Fibroblast of skin of left biceps (primary cell): ENCODE measurements at places on chromosomes 3 and 15.

GRCh38 chr3:23810343-23811184, 4.8 kb downstream of the UBE2E1 start:
- no peak for DNase-seq

- no peak for DNase-seq
Observed at GRCh38 chr3:167787440-167787839, 51.9 kb downstream of the SERPINI1 start.

DNA sequence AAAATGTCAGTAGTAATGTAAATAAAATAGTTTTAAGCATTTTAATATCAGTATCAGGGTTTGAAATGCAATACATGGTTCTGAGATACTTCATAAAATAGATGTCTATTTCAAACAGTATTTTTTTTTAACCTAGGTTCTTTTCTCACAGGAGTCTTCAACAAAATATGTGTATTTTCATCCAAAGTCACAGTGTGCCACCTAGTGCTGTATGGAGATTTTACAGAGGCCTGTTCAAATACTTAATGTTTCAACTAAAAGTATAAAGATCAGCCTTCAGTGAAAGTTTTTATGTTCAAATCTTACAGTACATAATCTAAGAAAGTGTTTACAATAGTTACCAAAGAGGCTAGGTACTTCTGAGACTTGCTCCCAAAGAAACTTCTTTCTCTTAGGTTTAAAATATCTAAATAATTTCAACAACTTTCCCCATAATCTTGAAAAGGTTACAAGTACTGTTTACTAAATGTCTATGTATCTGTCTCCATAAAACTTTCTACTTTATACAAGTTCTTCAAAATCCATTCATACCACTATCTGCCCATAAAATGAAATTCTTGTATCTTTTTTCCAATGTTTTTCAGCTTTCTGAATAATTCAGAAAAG, 38.3 kb downstream of the SCAPER start:
- DNase-seq, result no peak

GRCh38 chr15:49225572-49226281, 55.7 kb downstream of the GALK2 start:
- DNase-seq, result no peak

DNA sequence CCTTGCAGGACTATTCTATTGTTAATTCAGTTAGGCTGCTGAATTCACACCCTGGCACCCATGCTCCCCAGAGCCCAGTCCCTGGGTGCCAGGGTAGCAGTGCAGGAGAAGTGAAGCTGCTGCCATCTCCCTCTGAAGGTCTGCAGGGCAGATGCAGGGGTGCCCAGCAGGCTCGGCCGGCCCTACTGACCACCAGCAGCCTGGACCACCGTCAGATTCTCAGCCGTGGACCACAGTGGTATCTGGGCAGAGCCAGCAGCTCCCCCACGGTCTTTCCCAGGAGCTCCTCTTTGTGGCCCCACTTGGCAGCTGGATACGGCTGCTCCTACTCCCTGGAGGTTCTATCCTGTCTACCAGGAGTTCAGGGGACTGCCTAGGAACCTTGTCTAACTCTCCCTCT, 46.8 kb downstream of the ALDH1L1 start:
- DNase-seq, result no peak

DNA sequence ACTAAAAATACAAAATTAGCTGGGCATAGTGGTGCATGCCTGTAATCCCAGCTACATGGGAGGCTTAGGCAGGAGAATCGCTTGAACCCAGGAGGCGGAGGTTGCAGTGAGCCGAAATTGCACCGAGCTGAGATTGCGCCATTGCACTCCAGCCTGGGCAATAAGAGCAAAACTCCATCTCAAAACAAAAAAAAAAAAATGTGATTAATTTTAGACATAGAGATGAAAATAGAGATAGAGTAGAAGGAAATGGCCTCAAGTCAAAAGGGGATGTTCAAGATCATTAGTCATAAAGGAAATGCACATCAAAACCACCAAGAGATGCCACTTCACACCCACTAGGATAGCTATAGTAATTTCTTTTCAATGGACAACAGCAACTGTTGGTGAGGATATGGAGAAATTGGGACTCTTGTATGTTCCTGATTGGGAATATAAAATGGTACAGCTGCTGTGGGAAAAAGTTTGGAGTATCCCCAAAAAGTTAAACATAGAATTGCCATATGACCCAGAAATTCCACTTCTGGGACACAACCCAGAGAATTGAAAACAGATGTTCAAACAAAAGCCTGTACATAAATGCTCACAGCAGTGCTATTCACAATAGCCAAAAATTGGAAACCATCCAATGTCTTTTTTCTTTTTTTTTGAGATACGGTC, 55.4 kb downstream of the ABHD2 start:
- DNase-seq, result peak; percentile 92

DNA sequence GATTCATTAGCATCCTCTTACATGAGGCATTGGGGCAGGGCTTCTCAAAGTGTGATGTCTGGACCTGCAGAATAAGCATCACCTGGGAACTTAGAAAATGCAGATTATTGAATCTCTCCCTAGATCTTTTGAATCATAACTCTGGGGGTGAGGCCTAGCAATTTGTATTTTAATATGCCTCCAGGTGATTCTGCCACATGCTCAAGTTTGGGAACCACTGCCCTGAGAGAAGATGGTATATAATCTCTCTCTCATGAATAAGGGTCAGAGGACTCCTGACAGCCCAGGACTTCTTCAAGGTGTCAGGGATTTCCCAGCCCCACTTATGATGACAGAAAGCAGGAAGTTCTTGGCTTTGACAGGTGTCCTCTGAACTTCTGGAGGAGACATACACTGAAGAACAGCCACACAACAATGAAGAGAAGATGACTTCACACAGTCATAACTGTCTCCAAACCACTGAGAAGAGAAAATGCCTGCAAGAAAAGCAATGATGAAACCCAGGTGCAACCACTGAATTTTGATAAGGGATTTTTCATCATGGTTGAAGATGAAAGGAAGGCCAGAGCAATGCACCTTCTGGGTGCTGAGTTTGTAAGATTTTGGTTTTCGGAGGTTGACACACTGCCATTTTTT, 211.9 kb upstream of the MRPL3 start:
- no peak for DNase-seq

DNA sequence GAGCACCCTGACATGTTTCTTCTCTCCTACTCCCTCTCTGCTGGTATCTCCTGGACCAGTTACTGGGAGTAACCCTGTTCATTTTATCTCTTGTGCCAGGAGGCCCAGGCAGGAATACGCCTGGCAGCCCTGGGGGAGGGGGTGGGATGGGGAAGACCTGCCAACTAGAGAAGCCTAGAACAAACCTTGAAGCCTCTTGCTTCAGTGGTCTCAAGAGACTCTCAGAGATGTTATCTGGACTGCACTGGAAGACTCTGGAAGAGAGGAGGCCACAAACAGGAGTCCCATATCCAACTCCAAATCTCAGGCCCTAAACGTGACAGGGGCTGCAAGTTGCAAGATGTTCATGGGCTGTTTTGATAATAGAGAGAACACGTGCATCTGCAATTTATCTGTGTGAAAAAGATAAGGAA, at the start of gene EPB42:
TSS of gene EPB42 (minus strand) at position 28 of the 413 bp plus-strand sequence. CDS start 193 bp downstream, outside the sequence.
- no peak for DNase-seq

GRCh38 chr3:126522363-126522788, 1.6 kb upstream of the CHST13 start:
- DNase-seq, result no peak

- DNase-seq, result no peak
Observed at GRCh38 chr3:151625086-151625485, 108.6 kb upstream of the AADACL2 start.

- DNase-seq, result no peak
Observed at GRCh38 chr15:34796847-34797435, 1.6 kb upstream of the ACTC1 start.

- DNase-seq, result no peak
Observed at GRCh38 chr3:194702545-194702944, 16.9 kb downstream of the FAM43A start.

DNA sequence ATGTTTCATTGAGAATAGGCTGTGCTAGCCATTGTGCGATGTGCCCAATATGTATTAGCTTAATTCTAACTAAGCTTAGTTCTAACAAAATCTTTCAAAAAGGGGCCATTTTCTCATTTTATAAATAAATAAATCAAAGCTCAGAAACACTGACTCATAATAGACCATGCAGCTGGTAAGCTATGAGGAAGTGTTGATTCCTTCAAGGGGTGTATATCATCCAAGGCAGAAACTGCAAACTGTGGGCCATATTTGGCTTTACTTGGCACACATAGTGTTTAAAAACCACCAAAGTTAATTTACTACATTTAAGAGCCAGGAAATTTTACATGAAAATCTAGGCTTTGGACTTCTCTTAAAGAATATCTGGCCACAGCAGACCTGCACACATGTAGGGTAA, 136.5 kb downstream of the ZNF621 start:
- DNase-seq, result no peak

DNA sequence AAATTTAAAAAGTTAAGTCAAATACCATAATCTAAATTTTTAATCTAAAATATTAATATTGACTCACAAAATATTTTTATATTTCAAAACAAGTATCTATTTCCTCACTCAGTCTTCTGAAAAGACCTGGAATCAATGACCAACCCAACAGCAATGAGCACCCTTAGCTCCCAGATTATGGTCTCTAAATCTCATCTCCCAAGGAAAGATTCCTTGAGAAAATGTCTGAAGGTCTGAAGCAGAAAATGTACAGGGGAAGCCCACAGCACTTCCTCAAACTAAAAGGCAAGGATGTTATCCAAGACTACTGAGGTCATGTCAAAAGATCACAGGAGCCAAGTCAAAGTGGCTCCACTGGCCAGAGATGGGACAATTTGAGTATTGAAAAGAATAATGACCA, 51.0 kb upstream of the SLCO2A1 start:
- no peak for DNase-seq

DNA sequence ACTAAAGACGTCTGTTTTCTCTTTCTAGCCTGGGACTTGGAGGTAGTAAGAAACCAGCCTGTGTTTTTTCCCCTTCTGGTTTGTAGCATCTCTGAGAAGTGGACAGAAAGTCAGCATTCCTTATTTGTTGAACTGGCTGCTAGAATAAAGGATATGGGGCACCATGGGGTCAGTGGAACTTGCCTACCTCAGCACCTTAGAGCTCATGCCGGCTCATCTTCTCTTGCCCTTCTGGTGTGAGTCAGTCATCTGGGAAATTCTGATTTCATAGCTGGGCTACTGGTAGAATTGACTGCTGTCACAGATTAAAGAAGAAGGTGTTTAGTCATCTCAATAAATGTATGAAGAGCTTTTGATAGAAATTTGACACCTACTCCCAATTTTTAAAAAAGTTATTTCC, 202.7 kb upstream of the TOPAZ1 start:
- no peak for DNase-seq

DNA sequence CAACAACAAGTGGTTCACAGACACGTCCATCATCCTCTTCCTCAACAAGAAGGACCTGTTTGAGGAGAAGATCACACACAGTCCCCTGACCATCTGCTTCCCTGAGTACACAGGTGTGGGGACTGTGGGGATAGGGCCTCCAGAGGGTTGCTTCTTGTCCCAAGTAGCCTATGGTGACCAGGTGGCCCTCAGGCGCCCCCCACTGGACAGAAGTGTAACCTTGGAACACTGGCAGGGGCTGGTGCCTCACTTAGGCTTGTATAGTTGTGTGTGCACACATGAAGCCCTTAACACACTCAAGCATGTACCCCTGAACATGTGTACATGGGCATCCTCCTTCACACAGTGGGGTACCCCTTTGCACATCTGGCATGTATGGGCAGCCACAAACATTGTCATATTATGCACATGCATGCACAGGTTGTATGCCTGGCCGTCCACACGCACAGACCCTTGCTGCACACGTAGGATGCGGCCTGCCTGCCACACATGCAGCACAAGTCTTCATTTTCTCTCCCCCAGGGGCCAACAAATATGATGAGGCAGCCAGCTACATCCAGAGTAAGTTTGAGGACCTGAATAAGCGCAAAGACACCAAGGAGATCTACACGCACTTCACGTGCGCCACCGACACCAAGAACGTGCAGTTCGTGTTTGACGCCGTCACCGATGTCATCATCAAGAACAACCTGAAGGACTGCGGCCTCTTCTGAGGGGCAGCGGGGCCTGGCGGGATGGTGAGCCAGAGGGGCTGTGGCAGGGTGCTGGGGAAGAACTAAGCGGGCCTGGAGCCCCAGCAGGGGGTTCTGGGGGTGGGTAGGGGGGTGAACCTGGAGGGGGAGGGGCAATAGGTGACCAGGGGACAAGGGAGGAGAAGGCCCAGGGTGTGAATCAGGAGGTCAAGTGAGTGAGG, 11.7 kb upstream of the SEMA3B start:
- DNase-seq, result no peak

DNA sequence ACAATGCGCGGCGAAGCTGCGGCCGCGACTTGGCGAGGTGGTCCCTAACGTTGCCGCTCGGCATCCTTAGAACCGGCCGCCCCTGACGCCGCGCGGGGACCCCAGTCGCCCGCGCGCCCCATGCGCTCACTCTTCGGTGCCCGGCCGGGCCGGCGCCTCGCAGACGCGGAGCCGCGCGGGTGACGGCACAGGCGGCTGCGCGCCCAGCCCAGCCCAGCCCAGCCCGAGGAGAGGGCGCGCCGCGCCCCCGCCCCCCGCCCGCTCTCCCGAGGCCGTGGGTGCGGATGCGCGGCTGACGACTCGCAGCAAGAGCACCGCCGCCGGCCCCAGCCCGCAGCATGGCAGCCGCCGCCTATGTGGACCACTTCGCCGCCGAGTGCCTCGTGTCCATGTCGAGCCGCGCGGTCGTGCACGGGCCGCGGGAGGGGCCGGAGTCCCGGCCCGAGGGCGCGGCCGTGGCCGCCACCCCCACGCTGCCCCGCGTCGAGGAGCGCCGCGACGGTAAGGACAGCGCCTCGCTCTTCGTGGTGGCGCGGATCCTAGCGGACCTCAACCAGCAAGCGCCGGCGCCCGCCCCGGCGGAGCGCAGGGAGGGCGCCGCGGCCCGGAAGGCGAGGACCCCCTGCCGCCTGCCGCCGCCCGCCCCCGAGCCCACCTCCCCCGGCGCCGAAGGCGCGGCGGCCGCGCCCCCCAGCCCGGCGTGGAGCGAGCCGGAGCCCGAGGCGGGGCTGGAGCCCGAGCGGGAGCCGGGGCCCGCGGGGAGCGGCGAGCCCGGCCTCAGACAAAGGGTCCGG, 437 bp downstream of the KLF13 start:
- DNase-seq, result peak; percentile 32

- DNase-seq, result no peak
Observed at GRCh38 chr3:150370999-150371398, 37.1 kb upstream of the TSC22D2 start.

DNA sequence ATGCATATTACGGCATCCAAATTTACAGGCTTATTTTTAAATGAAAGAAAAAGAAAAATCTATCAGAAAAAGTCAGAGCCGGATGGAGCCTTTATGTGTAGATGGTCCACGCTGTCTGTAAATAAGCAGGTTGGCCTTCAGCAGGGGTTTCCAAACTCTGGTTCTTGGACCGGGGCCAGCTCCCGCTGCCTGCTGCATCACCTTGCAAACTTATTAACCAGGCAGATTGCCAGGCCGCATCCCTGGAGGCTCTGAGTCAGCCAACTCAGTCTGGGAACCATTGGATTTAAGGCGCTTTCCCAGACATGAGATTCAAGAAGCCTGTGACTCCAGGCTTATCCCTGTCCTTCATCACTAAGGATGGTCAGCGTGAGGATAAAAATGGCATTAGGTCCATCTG, 212.4 kb downstream of the OPA1 start:
- DNase-seq, result peak; percentile 82

GRCh38 chr3:47243419-47244147, 39.0 kb downstream of the KIF9 start:
- DNase-seq, result no peak
